ENCODE measurements at places on chromosomes 11 and 22.

DNA sequence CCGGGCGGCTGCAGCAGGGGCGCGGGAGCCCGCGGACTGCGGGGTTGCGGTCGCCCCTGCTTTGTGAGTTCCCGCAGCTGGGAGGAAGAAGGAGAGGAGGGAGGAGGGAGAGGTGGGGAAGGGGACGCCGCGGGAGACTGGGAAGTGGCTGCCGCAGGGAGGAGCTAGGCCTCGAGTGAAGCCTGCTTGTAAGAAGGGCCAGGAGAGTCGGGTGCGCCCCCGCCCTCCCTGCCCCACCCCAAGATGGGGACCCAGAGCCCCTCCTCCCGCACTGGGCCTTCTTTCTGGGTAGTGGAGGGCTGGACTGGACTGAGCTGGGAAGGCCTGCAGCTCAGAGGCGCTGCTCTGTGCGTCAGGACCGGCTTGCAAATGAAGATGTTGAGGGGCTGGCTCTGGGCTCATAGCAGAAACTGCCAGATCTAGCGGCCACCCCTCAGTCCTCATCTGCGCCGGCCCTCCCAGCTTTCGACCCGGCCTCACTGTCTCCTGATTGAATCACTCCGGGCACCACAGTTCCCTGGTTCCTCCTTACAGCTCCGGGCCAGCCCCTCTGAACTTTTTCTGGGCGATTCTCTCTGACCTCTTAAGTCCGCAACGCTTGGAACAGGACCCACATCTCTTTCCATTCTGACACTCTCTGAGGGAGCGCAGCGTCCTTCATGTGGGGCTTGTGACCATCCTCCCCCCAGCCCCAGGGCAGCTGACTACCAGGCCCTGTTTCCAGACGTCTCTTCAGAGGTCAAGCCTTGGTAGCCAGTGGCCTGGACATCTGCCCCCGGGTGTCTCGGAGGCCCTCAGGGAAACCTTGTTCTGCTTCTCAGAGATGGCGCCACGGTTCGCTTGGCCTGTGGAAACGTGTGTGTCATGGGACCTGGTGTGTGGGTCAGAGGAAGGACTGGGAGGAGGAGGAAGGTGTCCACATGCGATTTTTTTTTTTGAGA lies 21.9 kb downstream of the SERPINH1 start:
- DNase-seq, result peak; percentile 53

GRCh38 chr22:35102663-35103062 lies 36.7 kb downstream of the ISX start:
- DNase-seq, result no peak

- no peak for DNase-seq
These were observed 167.0 kb upstream of the RASSF10 start for GRCh38 chr11:12841946-12842630.

DNA sequence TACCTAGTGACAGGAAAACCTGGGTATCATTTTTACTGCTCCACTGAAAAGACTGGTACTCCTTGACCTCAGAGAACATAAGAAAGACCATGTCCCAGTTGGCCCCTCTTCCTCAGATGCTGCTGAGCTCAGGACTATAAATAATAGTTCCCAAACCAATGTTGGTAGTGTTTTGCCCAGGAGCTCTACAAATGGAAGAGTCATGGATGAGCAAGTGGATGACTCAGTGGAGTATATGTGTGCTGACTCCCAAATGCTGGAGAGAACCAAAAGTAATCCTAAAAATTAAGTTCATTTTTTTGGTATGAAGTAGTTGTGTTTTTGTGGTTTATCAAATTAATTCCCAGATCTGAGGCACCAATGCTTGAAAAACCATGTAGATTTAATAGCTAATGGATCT lies 482.0 kb downstream of the KCNA4 start:
- no peak for DNase-seq

DNA sequence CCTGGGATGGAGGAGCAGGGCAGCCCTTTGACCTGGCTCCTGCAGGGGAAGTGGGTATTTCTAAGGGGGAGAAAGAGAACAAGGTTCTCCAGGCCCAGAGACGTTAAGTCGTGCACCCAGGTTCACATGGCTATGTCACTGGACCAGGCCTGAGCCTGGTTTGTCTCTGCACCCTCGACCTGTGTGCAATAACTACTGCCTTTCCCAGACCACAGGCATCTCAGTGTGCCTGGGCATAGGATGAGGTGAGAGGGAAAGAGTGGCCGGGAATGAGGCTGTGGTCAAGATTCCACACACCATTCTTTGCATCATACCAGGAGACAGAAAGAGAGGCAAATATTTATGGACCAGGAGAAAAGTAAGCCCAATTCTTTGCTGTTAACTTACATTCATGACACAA lies 66.8 kb downstream of the PRR5L start:
- no peak for DNase-seq

GRCh38 chr11:123129920-123130319 lies 65.1 kb downstream of the CLMP start:
- no peak for DNase-seq

- DNase-seq, result no peak
These were observed 79.5 kb downstream of the GAB2 start for GRCh38 chr11:78338138-78338537.

- no peak for DNase-seq
These were observed 40.7 kb downstream of the DCUN1D5 start for GRCh38 chr11:103051151-103051801.

GRCh38 chr11:100865443-100866065 lies 178.5 kb downstream of the ARHGAP42 start:
- no peak for DNase-seq

- DNase-seq, result no peak
These were observed 21.3 kb downstream of the STX3 start for GRCh38 chr11:59776210-59777066.

- DNase-seq, result no peak
These were observed 110.8 kb downstream of the ARHGAP8 start for GRCh38 chr22:44862981-44863860.

DNA sequence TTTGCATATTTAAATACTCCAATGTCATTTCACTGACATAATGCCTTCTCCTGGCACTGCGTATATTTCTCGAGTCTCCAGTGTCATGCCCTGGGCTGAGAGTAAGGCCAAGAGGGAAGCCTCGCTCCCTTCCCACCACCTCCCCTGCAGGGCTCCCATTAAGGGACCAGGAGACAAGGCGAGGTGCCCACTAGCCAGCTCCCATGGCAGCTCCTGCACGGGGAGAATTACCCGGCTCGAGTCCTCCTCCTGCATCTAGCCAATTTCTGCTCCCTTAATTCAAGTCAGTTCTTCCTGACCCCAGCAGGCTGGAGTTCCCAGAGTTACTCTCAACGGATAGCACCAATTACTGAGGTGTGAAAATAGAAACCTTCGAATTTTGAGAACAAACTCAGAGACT lies 31.9 kb downstream of the OPCML start:
- no peak for DNase-seq

DNA sequence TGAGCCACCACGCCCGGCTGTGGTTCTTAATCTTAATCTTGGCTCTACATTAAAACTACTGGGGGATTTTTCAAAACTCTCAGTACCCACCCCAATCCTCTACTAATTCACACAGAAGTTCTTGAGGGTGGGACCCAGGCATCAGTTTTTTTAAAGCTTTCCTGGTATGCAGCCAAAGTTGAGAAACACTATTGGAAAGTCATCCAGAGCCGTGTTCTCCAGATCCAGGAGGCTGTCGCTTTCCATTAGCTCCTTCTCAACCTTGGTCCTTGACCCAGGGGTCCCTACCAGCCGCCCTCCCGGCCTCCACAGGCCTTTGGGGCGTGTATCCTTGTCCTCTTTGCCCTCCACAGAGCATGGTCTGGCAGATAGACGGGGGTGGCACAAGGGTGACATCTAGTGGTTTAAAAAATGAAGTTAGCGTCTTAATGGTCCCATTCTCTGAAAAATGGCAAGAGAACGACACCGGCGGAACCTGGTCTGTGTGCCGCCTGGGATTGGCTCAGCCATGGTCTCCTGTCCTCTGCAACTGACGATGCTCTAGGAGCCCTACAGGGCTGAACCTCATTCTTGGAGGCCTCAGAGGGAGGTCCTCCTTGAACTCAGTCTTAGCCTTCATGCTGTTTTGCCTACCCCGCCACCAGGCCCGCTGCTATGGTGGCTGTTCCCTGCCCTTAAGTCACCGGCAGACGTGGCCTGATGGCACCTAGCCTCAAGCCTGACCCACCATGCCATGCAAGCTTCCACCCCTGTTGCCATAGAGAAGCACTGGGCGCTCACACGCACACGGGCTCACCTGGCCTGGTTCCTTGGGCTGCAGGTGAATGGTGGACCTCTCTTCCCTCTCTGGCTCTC lies 152.0 kb upstream of the SYN3 start:
- DNase-seq, result peak; percentile 80

GRCh38 chr11:112583261-112583893 lies 322.7 kb upstream of the PLET1 start:
- DNase-seq, result no peak

DNA sequence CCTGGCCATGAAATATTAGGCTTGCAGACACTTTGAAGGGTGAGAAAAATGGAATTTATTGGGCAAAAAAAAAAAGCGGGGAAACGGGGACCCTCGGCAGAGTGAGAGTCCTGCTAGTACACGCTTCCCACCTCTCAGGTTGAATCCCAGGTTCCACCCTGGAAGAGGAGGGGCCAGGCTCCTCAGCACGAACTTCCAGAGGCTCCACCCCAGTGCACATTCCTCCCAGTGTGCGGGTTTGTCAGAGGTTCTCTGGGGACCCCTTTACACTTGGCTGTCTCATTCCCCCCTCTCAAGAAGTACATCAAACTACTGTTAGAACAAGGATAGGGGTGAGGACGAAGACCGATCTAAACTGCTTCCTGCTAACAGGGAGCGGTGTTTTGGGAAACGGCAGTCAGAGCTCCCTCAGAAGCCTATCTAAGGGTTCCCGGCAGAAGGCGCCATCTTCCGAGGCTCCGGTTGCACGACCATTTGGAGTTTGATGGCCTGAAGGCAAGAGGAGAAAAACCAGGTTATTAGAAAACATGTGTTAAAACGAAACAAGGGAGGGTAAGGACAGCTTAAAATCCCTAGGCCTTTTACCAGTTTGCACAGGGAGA lies 27.5 kb downstream of the FOLR3 start:
- no peak for DNase-seq

- DNase-seq, result no peak
These were observed 125.9 kb downstream of the TEAD1 start for GRCh38 chr11:12800032-12800671.

DNA sequence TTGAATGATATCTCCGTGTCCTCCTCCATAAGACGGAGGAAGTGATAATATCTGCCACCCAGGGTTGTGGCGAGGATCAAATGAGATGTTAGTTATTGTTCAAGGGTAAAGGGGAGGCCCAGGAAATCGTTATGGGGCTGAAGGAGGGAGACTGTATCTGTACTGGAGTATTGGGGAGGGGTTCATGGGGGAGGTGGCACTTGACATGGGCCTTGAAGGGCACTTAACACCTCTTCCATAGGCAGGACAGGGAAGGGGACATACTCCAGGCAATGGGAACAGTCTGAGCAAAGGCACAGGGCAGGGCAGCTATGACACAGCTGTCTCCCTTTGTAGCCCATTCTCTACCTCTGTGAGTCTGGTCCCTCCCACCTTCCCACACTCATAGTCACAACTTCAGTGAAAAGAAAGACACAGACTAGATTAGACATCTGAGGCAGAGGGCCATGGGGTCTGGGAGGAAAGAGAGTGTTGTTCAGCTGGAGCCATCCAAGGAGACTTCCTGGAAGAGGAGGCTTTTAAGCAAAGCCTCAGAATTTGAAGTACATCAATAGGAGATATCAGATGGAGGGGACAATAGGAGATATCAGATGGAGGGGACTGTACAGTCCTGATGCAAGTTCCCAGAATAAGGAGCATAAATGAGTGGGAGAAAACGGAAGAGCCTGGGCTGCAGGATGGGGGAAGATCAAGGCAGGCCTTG lies 15.8 kb upstream of the DGKZ start:
- no peak for DNase-seq

DNA sequence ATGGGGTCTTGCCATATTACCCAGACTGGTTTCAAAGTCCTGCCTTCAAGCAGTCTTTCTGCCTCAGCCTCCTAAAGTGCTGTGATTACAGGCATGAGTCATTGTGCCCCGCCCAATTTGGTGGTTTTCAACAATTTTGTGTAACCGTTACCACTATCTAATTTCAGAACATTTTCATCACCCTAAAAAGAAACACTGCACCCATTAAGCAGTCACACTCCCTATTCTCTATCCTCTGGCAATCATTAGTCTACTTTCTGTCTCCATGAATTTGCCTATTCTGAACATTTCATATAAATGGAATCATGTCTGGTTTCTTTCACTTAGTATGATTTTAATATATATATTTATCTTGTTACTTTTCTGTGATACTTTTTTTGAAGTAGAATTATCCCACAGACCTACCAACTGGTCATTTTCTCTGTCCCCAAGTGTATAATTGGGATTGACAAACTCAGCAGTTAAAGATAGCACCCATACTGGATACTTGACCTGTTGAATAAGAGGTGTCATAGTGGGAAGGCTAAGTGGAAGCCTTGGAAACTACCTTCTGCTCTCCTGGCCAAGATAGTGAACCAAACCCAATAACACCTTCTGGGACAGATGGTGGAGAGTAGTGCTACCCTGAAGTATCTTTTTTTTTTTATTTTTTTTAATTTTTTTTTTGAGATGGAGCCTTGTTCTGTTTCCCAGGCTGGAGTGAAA lies 64.8 kb downstream of the STIM1 start:
- no peak for DNase-seq

- no peak for DNase-seq
These were observed 185.9 kb upstream of the ZBED5 start for GRCh38 chr11:11043721-11044120.

- DNase-seq, result no peak
These were observed 274.2 kb downstream of the CASP12 start for GRCh38 chr11:104624021-104624420.

DNA sequence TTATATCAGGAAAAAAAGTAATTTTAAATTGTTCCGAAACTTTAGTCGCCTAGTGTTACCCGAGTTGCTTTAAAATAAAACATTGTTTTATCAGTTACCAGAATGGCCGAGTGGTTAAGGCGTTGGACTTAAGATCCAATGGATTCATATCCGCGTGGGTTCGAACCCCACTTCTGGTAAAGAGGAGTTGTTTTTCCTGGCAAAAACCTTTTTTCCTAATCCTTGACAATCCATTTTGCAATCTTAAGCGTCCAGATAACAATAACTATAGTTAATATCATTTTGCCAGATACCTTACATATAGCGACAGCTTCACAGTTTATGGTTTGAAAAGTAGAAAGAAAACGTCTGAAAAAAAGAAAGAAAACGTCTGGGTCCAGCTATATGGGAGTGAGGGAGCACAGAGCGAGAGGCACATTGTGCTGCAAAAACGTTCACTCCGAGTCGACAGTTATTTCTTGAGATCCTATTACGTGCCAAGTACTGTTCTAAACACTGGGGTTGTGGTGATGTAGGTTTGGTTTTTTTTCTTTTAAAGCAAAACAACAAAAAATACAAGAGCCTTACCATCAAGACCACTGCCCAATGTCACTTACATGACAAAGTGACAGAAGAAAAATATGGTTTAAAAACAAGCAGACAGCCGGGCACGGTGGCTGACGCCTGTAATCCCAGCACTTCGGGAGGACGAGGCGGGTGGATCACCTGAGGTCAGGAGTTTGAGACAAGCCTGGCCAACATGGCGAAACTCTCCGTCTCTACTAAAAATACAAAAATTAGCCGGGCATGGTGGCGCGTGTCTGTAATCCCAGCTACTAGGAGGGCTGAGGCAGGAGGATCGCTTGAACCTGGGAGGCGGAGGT lies 40.6 kb downstream of the OR4D9 start:
- no peak for DNase-seq

Data from B cell (primary cell).